ENCODE measurements at places on chromosomes 2 and 18.

- DNase-seq, result no peak
These were observed 58.8 kb upstream of the FOSL2 start for GRCh38 chr2:28333606-28334526.

DNA sequence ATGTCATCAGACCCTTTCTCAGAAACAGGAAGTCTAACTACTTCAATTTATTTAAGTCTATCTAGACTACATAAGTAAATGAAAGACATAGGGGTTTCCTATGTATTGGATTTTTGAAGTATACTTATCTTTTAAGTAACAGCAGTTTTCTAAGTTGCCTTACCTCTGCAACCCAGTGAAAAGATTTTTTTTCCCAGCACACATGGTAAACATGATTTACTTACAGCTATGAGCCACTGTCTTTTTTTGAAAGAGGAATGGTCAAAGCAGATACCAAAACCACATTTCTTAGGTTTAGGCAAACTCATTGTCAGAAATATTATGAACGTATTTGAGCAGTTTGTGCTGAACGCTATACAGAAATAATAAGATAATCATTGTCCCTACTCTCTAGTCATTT lies 78.7 kb upstream of the OTX1 start:
- no peak for DNase-seq

- no peak for DNase-seq
These were observed 14.5 kb downstream of the SDC1 start for GRCh38 chr2:20210462-20210861.

- DNase-seq, result peak; percentile 75
These were observed 278.9 kb downstream of the PRKCE start for GRCh38 chr2:45930396-45930792.

DNA sequence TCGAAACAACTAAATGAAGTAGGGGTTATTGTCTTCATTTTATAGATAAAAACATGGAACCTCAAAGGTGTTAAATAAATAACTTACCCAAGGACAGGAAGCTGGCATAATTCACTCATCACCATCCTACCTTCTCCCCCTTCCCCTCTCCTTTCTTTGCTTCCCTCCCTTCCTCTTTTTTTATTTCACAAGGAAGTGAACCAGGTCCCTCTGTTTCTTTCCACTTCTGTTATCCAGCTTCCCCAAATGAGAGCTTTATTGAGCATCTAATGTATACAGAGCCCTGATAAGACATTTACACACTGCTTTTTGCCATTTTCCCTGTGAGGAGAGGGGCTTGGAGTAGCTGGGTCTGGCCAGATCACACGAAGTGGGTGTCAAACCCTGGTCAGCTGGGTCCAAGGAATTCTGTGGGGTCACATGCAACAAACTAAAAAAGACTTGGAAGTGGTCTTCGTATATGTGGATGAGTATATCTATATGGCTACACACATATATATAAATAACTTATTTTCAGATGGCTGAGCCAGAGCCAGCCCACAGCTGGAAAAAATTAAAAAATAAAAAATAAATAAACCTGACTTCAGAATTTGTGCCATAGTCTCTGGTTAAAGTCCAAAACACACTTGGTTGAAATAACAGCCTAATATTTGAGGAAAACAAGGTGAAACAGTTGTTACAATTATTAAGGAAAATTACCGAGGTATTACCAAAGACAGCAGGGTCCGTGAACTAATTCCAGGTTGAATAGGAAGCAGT lies 49.3 kb upstream of the FOSL2 start:
- no peak for DNase-seq
